ENCODE measurements at places on chromosomes 1 and 21.

- DNase-seq: no peak
Measured at GRCh38 chr1:159960721-159961381, 6.8 kb upstream of the SLAMF9 start.

- DNase-seq: no peak
Measured at GRCh38 chr1:18422076-18422777, 58.5 kb upstream of the KLHDC7A start.

DNA sequence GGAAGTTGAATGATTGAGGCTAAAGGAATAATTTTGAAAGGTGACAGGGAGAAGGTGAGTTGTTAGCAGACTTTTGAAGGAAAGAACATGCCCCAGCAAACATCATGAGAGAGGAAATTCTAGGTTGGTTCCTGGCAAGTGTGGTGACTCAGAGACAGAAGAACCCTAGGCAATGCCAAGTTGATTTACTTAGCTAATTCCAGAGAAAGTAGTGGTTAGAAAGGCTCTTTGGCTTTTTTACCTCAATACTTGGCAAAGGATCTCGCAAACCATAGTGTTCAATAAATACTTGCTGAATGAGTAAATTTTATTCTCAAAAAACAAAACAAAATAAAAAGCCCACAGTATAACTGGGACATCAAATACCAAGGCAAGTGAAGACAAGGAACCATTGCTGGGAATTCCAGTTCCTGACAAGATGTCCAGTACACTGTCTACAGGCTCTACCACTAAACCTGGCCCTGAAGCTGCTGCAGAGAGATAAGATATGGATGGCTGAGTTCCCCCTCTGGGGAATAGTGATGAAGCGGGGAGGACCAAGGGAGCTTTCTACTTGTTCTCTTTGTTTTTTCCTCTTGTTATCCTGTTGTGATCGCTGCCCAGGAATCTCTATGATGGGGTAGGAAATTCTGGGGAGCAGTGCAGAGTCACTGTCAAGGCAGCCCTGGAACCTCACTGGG lies 48.2 kb downstream of the IL12RB2 start:
- DNase-seq: no peak

GRCh38 chr1:51592711-51593110 lies 24.2 kb upstream of the OSBPL9 start:
- no peak for DNase-seq

DNA sequence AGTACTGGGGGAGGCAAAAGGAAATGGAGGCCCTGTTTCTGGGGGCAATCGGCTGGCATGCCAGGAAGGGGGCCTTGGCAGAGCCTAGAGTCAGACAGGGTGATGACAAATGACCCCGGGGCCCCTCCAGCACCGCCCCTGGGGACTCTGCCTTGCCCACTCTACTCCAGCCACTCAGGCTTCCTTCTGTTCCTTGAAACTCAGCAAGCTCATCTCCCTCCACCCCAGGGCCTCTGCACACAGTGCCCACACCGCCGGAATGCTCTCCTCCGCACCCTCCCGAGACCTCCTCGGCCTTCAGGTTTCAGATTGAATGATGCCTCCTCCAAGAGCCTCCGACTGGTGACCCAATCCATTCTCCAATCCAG lies 122.5 kb upstream of the ZBTB40 start:
- DNase-seq: no peak

GRCh38 chr1:209784265-209785169 lies at the start of gene C1orf74:
Gene C1orf74, minus strand, starts transcription at chr1:209784559. Its CDS starts 925 bp downstream, at chr1:209783634.
- peak; percentile 99 for DNase-seq

DNA sequence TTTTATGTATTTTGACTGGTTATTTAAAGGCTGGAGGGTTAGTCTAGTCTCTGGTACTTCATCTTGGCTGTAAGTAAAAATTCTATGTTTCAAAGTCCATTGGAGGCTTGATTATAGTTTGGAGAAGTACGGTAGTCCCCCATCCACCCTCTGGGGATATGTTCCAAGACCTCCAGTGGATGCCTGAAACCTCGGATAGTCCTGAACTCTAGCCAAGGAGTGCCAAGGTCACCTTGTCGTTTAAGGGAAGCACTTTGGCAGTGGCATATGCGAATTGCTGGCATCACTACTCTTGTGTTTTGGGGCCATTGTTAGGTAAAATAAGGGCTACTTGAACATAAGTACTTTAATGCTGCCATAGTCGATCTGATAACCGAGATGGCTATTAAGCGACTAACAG lies 18.4 kb downstream of the CDC73 start:
- no peak for DNase-seq

DNA sequence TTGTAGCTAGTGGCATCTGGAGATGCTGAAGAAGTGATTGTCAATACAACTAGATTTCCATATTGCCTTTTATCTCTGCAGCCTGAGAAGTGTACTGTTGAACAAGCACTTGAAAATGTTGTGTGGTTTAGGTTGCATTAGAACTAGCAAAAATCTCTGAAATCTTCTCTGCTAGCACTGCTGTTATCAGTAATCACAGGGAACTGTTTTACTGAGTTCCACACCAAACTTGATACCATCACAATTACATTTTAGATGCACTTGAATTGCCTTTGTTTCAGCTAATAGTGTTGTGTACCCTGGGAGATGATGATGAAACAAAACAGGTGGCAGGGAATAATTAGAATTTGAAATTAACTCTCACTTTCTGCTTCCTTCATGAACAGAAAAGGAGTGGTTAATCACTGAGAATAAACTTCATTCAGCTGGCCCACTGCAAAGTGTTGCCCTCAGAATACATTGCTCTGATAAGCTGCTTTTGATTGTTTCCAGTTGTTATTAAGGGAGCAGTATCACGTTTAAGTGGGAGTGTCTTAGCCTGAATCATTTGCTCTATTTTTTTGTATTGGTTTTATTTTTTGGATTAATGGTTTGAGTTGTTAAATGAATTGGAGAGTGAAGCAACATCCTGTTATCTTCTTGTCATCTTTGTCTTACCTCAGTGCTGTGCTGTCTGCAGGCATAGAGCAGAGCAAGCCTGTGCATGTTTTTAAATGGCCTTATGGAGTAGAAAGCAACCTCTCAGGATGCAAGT lies 13.0 kb downstream of the FAM20B start:
- no peak for DNase-seq

- no peak for DNase-seq
Measured at GRCh38 chr1:48017716-48018115, 20.5 kb upstream of the TRABD2B start.

- DNase-seq: no peak
Measured at GRCh38 chr1:110878591-110878990, 5.6 kb downstream of the CD53 start.

- DNase-seq: no peak
Measured at GRCh38 chr21:28482657-28483056, 510.0 kb downstream of the LTN1 start.

DNA sequence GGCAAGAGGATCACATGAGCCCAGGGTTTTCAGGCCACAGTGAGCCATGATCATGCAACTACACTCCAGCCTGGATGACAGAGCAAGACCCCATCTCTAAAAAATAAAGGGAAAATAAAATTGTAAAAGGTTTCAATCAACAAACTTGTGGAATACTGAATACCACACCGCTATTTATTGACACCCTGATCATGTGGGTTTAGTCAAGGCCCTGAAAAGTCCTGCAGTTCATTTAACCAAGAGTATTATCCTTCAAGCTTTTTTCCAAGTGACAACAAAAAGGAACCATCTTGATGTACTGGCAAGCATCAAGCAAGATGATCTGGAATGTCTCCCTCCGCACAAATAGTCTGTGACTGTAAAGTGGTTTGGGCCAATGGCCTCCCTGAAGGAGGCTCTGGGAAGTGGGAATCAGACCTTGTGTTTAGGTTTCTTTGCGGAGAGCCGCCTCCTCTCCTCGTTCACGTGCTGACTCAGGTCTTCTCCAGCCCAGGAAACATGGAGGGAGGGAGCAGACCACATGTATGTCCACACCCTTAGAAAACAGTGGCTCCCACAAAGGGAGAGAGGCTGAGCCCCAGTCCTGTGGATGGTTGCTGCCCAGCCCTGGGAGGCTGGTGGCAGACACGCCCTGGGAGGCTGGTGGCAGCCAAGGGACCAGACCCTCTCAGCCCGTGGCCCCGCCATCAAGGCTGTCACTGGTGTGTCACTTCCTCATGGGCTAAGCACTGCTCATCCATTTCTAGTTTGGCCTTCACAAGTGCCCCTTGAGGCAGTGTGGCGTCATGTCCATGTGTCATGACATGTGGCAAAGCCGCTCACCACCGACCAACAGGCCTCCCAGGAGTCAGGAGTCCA lies 56.7 kb downstream of the RIPK4 start:
- no peak for DNase-seq

DNA sequence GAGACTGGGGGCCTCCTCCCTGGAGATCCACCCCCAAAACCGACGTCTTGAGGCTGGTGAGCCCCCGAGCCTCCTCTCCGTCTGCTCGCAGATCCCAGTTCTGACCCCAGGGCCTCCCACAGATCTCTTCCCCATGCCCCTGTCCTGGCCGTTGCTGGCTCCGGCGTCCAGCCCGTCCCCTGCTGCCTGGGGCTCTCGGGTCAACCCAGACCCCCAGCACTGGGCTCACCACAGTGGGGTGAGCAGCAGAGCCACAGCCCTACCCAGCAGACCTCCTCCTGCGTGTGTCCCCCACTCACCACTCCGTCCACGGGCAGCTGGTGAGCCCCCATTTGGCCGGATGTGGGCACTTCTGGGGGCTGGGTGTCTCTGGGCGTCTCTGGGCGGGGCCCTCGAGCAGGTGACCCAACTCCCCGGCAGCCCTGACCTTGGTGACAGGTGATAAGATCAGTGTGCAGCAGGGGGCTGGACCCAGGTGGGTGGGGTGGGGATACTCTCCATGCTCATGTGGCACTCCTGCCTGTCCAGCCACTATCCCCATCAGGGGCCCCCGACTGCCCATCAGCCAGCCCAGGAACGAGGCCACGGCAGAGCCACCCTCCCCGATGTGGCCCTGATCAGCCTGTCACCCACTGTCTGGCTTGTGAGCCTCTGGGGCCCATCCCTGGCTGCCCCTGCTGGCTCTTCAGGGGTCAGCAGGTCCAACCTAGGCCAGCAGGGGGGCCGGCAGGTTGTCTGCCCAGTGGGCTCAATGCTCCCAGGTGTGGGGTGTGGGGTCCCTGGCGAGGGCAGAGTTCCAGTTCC lies 709 bp downstream of the TNFRSF14 start:
- DNase-seq: peak; percentile 31

- DNase-seq: no peak
Measured at GRCh38 chr21:46059195-46059594, 38.7 kb upstream of the COL6A2 start.

GRCh38 chr1:47351305-47351704 lies 17.7 kb downstream of the CMPK1 start:
- DNase-seq: no peak

GRCh38 chr1:149884433-149885338 lies 14.7 kb upstream of the BOLA1 start:
- no peak for DNase-seq

GRCh38 chr1:203410182-203410900 lies 59.4 kb upstream of the FMOD start:
- DNase-seq: no peak

DNA sequence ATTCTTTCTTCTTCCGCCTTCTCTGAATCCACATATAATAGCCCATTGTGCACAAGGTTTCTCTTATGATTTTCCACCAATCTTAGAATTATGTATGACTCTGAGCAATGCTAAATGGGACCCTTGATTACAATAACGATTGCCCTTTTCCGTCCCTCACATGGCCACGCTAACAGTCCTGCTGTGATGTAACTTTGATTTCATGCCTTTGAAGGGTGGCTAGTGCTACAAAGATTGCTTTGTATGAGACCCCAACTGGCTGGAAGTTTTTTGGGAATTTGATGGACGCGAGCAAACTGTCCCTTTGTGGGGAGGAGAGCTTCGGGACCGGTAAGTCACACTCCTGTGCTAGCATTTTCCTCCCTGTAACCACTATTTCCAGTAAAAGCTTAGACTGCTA lies 45.3 kb downstream of the PGM1 start:
- DNase-seq: no peak

DNA sequence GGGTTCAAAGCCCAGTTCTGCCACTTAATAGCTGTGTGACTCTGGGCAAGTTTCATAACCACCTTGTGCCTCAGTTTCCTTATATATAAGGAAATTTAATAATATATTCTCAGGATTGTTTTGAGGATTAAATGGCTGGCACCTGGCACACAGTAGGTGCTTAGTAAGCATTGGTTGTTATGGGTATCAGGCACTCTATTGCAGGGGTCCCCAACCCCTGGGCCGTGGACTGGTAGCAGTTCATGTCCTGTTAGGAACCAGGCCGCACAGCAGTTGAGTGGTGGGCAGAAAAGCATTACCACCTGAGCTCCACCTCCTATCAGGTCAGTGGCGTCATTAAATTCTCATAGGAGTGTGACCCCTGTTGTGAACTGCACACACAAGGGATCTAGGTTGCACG lies 18.5 kb downstream of the PARS2 start:
- no peak for DNase-seq

GRCh38 chr21:33244779-33245105 lies 15.0 kb downstream of the IFNAR2 start:
- DNase-seq: no peak

GRCh38 chr1:197541411-197541810 lies 233.9 kb downstream of the DENND1B start:
- no peak for DNase-seq
